Activated CD8-positive, alpha-beta memory T cell treated with anti-CD3 and anti-CD28 coated beads for 1 hour (primary cell): ENCODE measurements at places on chromosomes 7 and 10.

DNA sequence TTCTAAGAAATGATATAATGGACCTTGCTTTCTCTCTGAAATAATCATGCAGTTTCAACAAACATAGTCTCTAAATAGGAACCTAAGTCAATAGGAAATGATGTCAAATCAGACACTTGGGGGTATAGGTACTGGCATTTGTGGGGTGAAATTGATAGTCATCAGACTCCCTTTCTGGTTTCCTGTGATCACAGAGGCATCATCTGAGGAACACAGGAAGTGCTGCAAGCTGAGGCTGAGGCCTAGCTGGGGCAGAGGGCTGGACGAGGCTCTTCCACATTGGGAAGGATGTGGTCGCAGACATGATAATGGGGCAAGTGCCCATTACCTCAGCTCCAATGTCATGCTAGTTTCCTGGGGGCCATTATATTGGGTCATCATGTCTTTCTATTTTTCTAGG, 33.5 kb upstream of the TARP start:
- DNase-seq: no peak

GRCh38 chr10:128814782-128815181, 652.3 kb upstream of the MGMT start:
- no peak for DNase-seq

- DNase-seq: no peak
These were observed 143.1 kb upstream of the LRRTM3 start for GRCh38 chr10:66782776-66783175.

DNA sequence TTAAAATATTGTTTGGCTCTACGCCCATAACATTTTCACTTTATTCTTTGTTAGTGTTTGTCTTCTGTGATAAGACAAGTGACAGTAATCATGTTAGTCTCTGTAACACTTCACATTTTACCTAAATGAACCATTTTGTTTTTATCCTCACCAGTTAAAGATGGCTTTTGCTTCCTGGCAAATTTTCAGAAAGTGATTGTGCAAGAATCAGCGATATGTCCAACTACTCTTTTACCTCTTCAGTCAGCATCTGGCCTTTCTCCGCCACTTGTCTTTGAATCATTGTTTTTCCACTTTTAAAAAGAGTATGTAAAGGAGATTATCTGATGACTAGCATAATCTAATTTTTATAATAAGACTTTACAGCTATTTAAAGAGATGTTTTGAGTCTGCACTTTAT, 3.5 kb downstream of the DGKB start:
- DNase-seq: no peak

- DNase-seq: no peak
These were observed 115.7 kb downstream of the BMS1 start for GRCh38 chr10:42898037-42898960.

- no peak for DNase-seq
These were observed 219.8 kb downstream of the ZMYND11 start for GRCh38 chr10:354901-355617.

GRCh38 chr7:151246851-151247580, 1.5 kb downstream of the SMARCD3 start:
- DNase-seq: no peak

GRCh38 chr7:131057794-131058070, 269.9 kb upstream of the MKLN1 start:
- DNase-seq: no peak

DNA sequence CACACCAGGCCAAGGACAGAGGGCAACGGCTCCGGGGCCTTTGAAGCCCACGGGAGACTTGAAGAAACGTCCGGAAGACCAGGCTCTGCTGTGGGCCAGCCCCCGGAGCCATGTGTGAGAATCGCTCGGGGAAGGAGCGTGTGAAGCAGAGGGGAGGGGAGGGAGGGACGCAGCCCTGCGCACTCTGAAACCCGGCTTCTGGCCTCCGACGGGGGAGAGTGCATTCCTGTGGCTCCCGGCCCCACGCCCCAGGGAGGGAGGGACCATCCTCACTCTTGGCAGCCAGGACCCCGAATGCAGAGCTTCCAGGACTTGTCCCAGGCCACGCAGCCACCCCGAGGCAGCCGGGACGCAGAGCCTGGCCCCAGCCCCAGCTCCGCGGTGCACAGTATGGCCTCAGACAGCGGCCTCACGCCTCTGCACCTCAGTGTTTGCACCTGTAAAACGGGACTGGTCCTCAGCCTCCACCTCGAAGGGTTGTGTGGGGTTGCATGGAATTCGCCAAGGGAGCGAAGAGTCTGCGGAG, 67.4 kb downstream of the PDGFA start:
- no peak for DNase-seq

- DNase-seq: no peak
These were observed 26.0 kb upstream of the ZNF32 start for GRCh38 chr10:43674553-43675210.

GRCh38 chr7:107981466-107981865, 21.5 kb downstream of the LAMB1 start:
- DNase-seq: no peak

GRCh38 chr10:123879606-123880257, 11.9 kb downstream of the CPXM2 start:
- no peak for DNase-seq

DNA sequence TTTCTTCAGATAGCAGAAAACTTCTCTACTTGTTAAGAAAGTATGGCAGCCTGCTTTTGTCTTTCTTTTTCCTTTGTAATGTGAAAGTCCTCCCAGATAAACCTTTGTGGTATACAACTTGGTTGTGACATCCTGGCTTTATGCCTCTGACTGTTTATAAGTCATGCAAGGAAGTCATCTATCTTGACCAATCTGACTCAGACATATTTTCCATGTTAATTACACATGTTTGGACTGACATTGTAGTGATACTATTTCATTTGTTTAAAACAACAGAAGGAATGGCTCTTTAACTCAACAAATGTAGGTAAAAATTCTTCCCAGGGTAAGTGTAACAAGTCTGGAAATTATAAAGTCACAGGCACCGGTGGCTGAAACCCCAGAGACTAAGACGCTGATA, 341.6 kb upstream of the MEOX2 start:
- DNase-seq: no peak

GRCh38 chr10:10975647-10976046, 42.0 kb upstream of the CELF2 start:
- DNase-seq: no peak

DNA sequence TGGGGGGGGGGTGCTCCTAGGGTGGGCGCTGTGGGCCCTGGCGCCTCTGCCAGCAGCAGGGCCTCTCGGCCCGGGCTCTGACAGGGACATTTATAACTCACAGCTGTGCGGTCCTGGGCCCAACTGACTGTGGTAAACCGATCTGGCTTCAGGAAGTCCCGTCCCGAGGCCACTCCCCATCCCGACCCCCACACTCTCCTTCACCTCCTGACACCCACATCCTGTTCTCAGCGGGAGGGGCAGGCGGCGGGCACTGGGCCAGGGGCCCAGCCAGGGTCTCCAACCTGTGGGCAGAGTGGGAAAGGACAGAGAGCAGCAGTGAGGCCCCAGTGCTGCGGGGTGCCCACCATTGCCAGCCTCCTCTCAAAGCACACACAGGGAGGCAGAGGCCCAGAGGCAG, 69.1 kb downstream of the ZMIZ1 start:
- DNase-seq: no peak

DNA sequence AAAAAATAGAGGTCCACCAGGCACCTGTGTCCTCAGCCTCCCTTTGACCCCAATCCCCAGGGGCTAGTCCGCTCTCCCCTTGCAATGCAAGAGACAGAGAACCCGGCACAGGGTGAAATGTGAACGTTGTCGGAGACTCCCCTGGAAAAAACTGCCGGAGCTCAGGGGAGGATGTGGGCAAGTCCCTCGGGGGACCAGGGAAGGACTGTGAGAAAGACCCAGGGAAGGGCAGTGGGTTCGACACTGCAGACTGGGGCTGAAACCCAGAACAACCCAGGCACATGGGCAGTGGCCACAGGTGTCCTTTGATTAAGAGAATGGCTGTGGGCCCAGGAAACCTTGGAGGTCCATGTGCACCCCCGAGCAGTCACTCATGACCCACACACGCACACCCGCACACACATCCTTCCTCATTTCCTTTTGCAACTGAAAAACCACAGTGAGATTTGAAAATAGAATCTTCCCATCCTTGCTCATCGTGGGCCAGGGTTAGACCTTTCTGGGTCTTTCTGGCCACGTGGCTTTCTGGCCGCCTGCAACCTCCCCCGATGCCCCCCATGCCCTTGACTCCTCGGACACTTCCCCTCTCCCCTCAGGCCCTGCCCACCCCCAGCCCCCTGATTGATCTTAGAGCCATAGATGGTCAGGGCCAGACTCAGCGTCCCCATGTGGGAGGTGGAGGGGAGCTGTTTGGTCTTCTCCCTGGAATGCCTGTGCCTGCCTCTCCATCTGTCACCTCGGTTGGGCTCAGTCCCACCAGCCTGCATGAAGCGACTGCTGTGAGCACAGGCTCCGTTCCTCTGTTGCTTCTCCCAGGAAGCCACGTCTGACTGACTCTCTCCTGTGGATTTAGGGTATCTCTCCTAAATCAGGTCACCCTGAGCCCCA, 7.9 kb downstream of the LAT2 start:
- no peak for DNase-seq
